H1 (cell line): ENCODE measurements at places on chromosomes 16 and 17.

GRCh38 chr17:63295288-63295687 lies 150.8 kb downstream of the CYB561 start:
- H3K27ac ChIP-seq = no peak overlapping the region
- H3K4me1 ChIP-seq = no peaks in the 10 kb centered on the region
- no peak for DNase-seq
- no peaks in the 10 kb centered on the region for H3K36me3 ChIP-seq
- no peak overlapping the region for H3K4me3 ChIP-seq

- no peak overlapping the region for H3K27ac ChIP-seq
- H3K4me1 ChIP-seq = no peaks in the 10 kb centered on the region
- H3K4me3 ChIP-seq = no peak overlapping the region
Measured at GRCh38 chr17:33183487-33184026, 109.5 kb downstream of the ASIC2 start.

- DNase-seq = peak; percentile 75
- H3K4me3 ChIP-seq = peak overlapping the region; percentile 73
- no peaks in the 10 kb centered on the region for H3K27me3 ChIP-seq
- H3K4me1 ChIP-seq = peaks cover 6% of the 10 kb centered on the region; the same call in 1 of the 2 replicates
Measured at GRCh38 chr17:80034791-80035686, 633 bp downstream of the TBC1D16 start.

DNA sequence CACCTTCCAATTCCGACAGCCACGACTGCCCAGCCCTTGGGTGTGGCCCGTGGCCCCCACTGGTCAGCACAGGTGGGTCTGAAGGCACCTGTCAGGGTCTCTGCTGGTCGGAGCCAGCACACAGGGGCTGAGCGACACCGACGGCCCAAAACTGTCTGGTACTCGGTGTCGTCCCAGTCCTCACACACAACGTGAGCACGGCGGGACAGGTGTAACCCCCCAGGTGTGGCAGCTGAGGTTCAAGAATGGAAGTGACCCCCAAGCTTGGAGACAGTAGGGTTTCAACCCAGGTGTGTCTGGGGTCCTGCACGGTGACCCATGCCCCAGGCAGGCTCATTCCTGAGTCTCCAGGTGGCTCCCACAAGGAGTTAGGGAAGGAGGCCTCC lies 1.0 kb downstream of the GALNS start:
- no peaks in the 10 kb centered on the region for H3K27me3 ChIP-seq
- H3K4me3 ChIP-seq = peak overlapping the region; percentile 91
- no peak for DNase-seq
- H3K4me1 ChIP-seq = peaks cover 4% of the 10 kb centered on the region
- H3K27ac ChIP-seq = no peak overlapping the region

- H3K36me3 ChIP-seq = no peaks in the 10 kb centered on the region
- H3K4me1 ChIP-seq = no peaks in the 10 kb centered on the region
- H3K27ac ChIP-seq = no peak overlapping the region
- DNase-seq = no peak
- H3K4me3 ChIP-seq = no peak overlapping the region
- 0 out of 2 replicates have a peak, but pooled peaks cover 3% of the 10 kb centered on the region for H3K27me3 ChIP-seq
Measured at GRCh38 chr16:73089420-73089819, 41.5 kb upstream of the ZFHX3 start.
